ENCODE measurements at places on chromosomes 1 and 21.

DNA sequence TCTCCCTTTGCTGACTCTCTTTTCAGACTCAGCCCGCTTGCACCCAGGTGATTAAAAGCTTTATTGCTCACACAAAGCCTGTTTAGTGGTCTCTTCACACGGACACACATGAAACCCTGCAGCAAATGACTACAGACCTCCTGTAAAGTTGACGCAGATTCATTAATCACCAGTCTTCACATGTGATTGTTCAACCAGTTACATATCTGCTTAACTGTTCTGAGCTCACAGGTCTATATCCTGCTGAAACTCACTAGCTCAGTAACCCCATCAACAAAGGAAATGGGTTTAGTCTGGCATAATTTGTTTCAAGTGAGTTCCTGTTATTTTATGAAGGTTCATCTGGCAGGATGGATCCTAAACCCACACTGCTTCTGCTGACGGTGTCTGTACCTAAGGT, 68.4 kb upstream of the GJA8 start:
- DNase-seq, result no peak

- no peak for DNase-seq
Measured at GRCh38 chr1:46822248-46822826, 23.5 kb downstream of the CYP4B1 start.

DNA sequence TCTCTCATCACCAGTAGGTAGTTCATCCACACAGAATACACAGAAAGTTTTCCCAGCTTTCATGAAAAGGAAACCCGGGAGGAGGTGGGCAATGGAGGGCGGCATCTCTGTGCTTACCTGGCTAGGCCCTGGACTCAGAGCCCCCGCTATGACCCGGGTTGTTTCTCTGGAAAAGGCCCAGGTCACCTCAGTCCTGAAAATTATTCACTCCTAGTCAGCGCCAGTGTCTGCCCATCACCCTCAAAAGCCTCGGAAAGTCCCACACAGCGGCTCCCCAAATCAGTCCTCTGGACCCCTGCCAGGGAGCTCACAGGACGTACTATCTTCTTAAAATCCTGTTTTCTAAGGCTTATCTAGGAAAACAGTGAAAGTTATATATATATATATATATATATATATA, 51.2 kb downstream of the TCP10L start:
- no peak for DNase-seq

DNA sequence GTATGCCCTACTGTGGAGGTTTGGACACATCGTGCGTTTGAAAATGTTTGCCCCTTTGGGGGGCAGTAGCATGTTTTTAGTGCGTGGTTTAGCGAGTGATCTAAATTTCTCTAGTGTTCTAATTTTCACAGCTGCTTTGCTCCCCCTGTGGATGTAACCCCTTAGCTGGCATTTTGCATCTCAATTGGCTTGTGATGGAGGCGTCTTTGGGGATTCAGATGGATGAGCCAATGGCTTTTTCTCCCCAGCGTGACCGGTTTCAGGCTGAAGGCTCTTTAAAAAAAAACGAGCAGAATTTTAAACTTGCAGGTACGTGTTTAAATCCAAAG, 836 bp downstream of the CDC7 start:
- DNase-seq, result no peak

- no peak for DNase-seq
Measured at GRCh38 chr1:156833603-156834002, 17.0 kb upstream of the SH2D2A start.

DNA sequence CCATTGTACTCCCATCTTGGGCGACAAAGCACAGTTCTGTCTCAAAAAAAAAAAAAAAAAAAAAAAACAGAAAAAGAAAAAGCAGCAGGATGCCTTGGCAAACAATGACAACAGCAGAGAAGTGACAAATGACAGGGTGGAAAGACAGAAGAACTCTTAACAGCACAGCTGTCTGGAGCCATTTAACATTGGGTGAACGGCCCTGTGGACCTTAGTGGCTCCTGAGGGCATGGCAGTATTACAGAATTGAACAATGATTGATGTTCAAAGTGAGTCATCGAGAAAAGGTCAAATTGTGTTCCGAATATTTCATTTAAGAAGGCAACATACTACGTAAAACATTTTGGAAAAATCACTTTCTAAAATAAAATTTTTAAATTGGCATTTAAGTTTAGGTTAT, 30.0 kb downstream of the DNASE2B start:
- no peak for DNase-seq

- DNase-seq, result peak; percentile 31
Measured at GRCh38 chr1:111197598-111198284, 2.7 kb downstream of the DENND2D start.

- DNase-seq, result no peak
Measured at GRCh38 chr21:38477226-38477625, 21.1 kb downstream of the ERG start.

DNA sequence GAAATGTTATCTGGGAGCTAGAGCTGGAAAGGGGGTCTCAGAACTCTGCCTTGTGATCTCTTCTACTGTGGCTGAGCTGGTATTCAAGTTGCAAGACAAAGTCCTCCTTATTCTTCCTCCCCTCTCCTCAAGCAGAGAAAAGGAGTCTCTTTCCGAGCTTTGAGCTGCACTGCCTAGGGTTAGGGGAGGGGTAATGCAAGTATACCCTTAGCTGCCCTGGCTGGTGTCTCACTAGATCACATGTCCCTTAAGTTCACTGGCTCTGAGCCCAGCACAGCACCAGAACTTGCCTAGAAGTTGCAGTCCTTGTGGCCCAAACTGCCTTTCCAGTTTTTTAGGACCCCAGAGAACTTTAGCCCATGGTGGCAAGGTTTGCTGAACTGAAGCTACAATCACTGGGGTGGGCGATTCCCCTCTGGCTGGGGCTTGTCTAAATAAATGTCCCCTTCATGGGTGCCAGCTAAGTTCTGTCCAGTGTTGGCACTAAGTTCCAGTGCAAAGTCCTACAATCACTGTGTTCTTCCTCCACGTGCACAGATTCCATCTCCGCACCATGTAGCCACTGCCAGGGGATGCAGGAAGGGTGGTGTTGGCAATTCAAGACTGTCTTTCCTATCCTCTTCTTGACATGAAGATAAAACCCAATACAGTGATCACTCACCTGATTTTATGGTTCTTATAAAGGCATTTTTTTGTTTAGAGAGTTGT, 22.7 kb upstream of the CHIA start:
- no peak for DNase-seq

DNA sequence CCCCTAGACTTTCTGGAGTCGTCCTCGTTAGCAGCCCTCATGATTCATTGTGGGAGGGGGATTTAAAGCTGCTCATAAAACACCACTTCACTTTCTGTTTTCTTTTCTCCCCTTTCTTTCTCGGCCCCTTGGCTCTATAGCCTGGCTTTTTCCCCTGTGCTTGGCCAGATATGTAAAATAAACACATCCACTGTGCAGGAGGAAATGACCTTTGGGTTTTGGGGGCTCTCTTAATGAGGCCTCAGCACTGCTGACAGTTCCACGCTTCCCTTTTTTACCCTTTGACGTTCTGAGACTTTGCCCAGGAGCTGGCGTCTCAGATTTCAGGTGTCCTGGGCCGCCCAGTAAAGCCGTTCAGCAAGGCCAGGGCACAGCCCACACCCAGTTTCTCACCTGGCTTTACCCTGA, 65.7 kb downstream of the RUNX3 start:
- DNase-seq, result no peak

DNA sequence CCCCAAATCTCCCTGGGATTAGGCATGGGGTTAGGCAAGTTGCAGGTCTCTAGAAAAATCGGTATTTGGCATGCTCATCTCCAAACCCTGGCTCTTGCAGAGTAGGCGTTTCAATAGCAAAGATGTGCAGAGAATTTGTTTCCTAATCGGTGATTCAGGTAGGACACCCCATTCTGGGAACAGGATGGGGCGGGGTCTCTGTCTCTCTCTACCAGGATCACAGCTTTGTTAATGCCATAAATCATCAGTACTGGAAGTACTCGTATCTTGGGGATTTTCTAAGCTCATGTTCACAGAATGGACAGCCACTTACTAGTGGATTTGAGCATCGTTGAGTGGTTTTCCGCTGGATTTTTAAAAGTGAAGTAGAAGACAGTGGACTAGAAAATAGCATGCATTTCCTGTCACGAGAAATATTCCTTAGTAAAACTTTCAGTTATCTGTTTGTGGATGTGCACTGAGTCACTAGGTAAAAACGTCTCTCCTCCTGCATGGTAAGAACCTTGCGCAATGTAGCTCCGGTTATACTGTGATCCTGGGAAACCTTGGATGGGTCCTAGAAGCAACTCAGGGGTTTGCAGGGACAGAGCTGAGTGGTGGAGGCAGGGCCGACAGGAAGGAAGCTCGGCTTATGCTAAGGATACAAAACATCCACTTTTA, 5.1 kb downstream of the TMEM51 start:
- DNase-seq, result no peak

DNA sequence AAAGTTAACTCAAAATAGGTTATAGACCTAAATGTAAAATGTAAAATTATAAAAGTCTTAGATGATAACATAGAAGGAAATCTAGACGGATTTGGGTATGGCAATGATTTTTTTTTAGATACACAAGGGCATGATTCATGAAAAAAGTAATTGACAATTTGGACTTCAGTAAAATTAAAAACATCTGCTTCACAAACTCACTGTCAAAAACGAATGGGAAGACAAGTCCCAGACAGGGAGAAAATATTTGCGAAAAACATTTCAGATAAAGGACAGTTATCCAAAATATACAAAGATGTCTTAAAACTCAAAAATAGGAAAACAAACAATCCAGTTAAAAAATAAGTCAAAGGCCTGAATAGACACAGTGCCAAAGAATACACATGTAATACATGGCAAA, 9.7 kb upstream of the PTGS2 start:
- no peak for DNase-seq

- DNase-seq, result peak; percentile 33
Measured at GRCh38 chr1:101130673-101131072, 105.1 kb upstream of the DPH5 start.

DNA sequence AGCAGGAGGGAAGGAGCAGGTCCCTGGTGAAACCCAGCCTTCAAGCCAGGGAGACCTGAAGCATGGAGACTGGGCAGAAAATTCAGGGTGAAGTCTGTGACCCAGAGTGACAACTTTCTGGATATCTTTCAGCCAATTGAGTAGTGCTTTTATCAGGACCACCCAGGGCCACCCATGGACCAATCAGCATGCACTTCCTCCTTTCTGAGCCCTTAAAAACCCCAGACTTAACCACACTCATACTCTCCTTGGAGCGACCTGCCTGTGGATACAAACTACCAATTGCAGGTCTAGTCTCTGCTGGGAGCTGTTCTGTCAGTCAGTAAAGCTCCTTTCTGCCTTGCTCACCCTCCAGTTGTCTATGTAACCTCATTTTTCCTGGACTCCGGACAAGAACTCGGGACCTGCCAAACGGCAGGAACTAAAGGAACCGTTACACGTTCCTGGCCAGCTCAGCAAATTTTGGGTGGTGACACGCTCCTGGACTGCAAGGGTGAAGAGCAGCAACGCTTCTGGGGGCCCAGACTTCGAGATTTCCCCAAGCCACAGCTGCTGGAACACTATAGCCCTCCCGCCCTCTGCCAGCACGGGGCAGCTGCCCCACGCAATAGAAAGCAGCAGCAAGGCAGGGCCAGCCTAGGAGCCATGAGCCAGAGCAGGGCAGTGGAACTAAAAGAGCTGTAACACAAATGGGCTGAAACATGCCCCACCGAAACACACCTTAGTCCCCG, 1183.4 kb downstream of the AMY1C start:
- no peak for DNase-seq

DNA sequence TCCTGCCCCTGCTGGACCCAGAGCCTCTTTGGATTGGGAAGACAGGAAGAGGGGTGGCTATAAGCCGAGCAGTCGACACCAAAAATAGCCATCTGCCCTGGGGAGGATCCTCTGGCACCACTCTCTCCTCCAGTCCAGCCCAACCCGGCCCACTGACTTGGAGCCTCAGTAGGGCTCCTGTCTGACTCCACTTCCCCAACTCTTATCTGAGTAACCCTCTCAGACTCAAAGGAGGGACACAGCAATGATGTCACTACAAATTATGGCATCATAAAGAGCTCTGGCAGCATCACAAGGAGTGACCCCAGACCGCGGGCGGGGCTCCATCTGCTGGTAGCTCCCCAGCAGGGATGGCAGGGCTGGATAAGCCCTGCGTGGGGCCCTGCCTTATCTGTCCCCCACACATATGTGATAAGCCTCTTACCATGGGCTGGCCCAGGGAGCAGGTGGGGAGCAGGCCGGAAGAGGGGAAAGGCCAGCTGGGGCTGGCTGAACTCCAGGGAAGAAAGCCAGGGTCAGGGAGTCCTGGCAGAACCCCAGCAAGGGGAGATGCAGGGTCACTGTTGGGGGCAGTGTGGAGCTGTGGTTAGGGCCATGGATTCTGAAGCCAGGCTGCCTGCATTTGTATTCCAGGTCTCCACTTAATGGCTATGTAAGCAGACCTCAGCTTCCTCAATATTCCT, 4.6 kb upstream of the SLC6A9 start:
- no peak for DNase-seq

DNA sequence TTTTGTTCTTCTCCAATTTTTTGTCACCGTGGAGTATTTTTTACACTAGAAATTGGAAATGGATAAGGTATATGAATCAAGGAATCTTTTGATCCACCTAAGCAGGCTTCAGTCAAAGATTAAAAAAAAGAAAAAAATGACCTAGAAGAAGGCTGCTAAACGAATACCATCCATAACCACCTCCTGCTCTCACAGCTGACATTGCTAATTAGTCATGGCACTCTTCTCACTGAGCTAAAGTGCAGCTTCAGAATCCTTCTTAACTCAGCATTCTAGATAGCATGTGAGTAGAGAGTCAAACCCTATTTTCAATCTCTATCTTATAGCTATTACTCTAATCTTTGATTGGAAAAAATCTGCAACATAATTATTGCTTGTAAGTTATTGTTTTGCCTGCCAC, 40.2 kb upstream of the ST6GALNAC5 start:
- no peak for DNase-seq

DNA sequence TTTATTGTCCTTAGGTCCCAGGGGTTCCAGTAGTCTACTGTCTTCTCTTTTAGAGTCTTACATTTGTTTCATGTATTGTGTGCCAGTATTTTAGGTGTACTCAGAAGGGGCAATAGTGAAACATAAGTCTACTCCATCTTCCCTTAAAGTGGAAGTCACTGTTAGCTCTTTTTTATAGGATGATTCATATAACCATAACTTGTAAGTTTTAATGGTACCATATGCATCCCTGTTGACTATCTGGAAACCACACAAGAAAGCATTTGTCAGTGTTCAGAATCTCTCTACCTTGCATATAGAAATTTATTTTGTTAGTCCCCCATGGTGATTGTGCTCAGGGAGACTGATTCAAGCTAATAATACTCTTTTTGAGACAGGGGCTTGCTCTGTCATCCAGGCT, 149.9 kb downstream of the HS2ST1 start:
- no peak for DNase-seq

- DNase-seq, result no peak
Measured at GRCh38 chr21:41670056-41670805, 96.6 kb downstream of the RIPK4 start.

Data from astrocyte of the hippocampus (primary cell).